ENCODE measurements at places on chromosomes 12 and 14. TPM values are rescaled to one million over a fixed set of nuclear protein-coding genes. Genes with fewer than 3 reads are reported as not detected.

Gene ASCL1
- total RNA-seq, result 0.55 TPM

GRCh38 chr12:112892856-112893255, 13.9 kb upstream of the OAS1 start:
- DNase-seq, result no peak
- H3K36me3 ChIP-seq, result no peaks in the 10 kb centered on the region
- no peaks in the 10 kb centered on the region for H3K4me1 ChIP-seq
- H3K27me3 ChIP-seq, result peaks cover 26% of the 10 kb centered on the region
- no peak overlapping the region for H3K4me3 ChIP-seq

Gene DEGS2
- 53.0 TPM for total RNA-seq

GRCh38 chr12:26091822-26092221, 33.0 kb downstream of the BHLHE41 start:
- no peak overlapping the region for H3K27ac ChIP-seq
- DNase-seq, result no peak
- no peaks in the 10 kb centered on the region for H3K36me3 ChIP-seq

Gene E2F7
- total RNA-seq, result 3.3 TPM

- no peak overlapping the region for H3K27ac ChIP-seq
- H3K4me3 ChIP-seq, result no peak overlapping the region
Measured at GRCh38 chr14:77505031-77505430, 6.4 kb upstream of the ISM2 start.

- no peak for DNase-seq
- no peaks in the 10 kb centered on the region for H3K4me1 ChIP-seq
- H3K27me3 ChIP-seq, result no peaks in the 10 kb centered on the region
- H3K36me3 ChIP-seq, result no peaks in the 10 kb centered on the region
Measured at GRCh38 chr14:22314183-22314820, 274.7 kb downstream of the DAD1 start.

- no peak overlapping the region for H3K4me3 ChIP-seq
- H3K36me3 ChIP-seq, result no peaks in the 10 kb centered on the region
- no peak for DNase-seq
- no peaks in the 10 kb centered on the region for H3K27me3 ChIP-seq
Measured at GRCh38 chr14:68226523-68226922, 406.9 kb downstream of the RAD51B start.

DNA sequence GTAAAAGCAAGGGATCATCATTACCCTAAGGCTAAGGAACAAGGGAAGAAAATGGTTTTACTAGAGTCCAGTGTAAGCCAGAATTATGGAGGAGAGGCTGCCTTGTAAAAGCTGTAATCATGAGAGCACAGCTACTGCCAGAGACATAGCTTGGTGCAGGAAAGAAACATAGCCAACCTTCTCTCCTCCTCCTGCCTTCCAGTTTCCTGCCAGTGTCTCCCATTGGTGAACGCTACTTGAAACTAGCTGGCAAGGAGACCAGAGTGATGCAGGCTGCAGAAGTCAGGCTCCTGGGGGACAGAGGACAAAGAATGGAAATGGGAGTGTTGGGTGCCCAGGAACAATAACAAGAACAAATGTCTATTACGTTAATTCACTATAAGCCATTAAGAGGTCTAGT, 158.5 kb downstream of the NELL2 start:
- DNase-seq, result no peak
- H3K27me3 ChIP-seq, result no peaks in the 10 kb centered on the region
- no peaks in the 10 kb centered on the region for H3K36me3 ChIP-seq
- no peaks in the 10 kb centered on the region for H3K4me1 ChIP-seq
- H3K4me3 ChIP-seq, result no peak overlapping the region

Gene BDKRB1
- not detected for total RNA-seq

GRCh38 chr12:14836336-14837210, 6.8 kb downstream of the ART4 start:
- H3K4me1 ChIP-seq, result no peaks in the 10 kb centered on the region
- no peaks in the 10 kb centered on the region for H3K27me3 ChIP-seq
- no peaks in the 10 kb centered on the region for H3K36me3 ChIP-seq
- no peak overlapping the region for H3K4me3 ChIP-seq
- H3K27ac ChIP-seq, result no peak overlapping the region

Gene KIF5A
- 1.3 TPM for total RNA-seq

Gene CLECL1
- total RNA-seq, result 1.7 TPM

- DNase-seq, result no peak
- no peaks in the 10 kb centered on the region for H3K36me3 ChIP-seq
- no peak overlapping the region for H3K4me3 ChIP-seq
- H3K27ac ChIP-seq, result no peak overlapping the region
Measured at GRCh38 chr14:57378661-57379060, 11.7 kb upstream of the NAA30 start.

- H3K4me1 ChIP-seq, result no peaks in the 10 kb centered on the region
- no peaks in the 10 kb centered on the region for H3K27me3 ChIP-seq
- H3K36me3 ChIP-seq, result no peaks in the 10 kb centered on the region
- no peak overlapping the region for H3K4me3 ChIP-seq
- DNase-seq, result no peak
- H3K27ac ChIP-seq, result peak overlapping the region; percentile 44
Measured at GRCh38 chr12:46921048-46921763, 95.4 kb upstream of the SLC38A4 start.

Gene SIX1
- 8.0 TPM for total RNA-seq

DNA sequence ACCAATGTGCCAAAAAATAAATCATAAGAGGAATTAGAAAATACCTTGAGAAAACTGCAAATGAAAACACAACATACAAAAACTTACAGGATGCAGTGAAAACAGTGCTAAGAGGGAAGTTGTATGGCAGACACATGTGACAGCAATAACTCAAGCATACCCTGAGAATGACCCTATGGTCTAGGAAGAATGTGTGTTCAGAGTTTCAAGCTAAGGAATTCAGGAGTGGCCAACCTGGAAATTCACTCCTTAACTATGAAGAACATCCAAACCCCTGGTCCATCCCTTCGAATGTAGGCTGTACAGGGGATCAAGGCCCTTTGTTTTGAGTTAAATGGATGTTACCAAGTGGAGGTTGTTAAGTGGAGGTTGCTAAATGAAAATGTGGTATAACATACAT, 16.7 kb upstream of the TTC9 start:
- no peak overlapping the region for H3K4me3 ChIP-seq
- no peak for DNase-seq
- H3K36me3 ChIP-seq, result no peaks in the 10 kb centered on the region
- no peaks in the 10 kb centered on the region for H3K4me1 ChIP-seq
- H3K27me3 ChIP-seq, result no peaks in the 10 kb centered on the region

DNA sequence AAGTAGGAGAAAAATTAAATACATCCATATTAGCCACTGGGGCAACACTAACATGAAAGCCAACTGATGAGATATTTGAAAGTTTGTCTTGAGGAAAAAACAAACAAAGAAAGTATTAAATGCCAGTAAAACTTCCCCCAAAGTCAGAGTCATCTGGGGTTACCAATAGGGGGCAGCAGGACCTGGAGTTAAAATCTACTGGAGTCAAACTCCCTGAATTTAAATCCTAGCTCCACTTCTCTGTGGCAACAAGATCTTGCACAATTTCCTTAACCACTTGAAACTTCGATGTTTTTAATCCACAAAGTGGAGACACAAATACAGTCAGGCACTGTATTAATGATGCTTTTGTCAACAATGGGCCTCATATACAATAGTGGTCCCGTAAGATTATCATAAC, 14.4 kb downstream of the PLEKHG7 start:
- H3K27me3 ChIP-seq, result no peaks in the 10 kb centered on the region
- H3K36me3 ChIP-seq, result no peaks in the 10 kb centered on the region
- no peak overlapping the region for H3K4me3 ChIP-seq
- no peak for DNase-seq
- H3K4me1 ChIP-seq, result no peaks in the 10 kb centered on the region
- H3K27ac ChIP-seq, result no peak overlapping the region

DNA sequence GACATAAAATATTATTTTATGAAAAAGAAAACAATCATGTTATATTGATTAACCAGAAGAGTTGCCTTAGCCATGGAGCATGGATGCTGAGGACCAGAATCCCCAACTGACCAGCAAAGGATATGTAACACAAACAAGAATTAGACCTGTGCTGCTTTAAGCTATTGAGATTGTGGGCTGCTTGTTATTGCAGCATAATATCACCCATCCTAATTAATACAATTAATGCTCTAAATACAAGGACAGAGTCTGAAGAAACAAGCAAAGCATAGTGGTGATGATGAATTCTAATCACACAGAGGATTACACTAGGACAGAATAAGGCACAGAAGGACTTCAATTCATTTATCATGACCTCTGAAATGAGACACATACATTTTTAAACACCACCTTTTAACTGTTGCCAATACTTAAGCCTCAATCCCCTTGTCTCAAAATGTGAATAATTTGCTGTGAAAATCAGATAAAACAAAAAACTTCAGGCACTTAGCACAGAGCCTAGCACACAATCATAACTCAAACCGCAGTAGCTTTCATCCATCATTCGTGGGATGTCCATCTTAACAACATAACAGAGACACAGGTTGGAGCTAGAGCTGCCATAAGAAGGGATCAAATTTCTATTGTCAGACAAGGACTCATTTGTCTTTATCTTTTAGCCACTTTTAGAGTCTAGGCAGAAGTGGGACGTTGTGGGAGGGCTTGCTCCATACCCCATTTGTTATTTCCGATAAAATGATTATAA, 449.6 kb upstream of the DCN start:
- no peak overlapping the region for H3K27ac ChIP-seq
- no peak overlapping the region for H3K4me3 ChIP-seq
- H3K27me3 ChIP-seq, result no peaks in the 10 kb centered on the region
- H3K36me3 ChIP-seq, result no peaks in the 10 kb centered on the region
- no peaks in the 10 kb centered on the region for H3K4me1 ChIP-seq

Gene ANAPC7
- 44.9 TPM for total RNA-seq

Gene ACACB
- total RNA-seq, result 47.2 TPM

- H3K36me3 ChIP-seq, result no peaks in the 10 kb centered on the region
- no peak for DNase-seq
- H3K27me3 ChIP-seq, result no peaks in the 10 kb centered on the region
- H3K27ac ChIP-seq, result no peak overlapping the region
- no peak overlapping the region for H3K4me3 ChIP-seq
Measured at GRCh38 chr12:21305661-21306060, 29.1 kb downstream of the SLCO1A2 start.

DNA sequence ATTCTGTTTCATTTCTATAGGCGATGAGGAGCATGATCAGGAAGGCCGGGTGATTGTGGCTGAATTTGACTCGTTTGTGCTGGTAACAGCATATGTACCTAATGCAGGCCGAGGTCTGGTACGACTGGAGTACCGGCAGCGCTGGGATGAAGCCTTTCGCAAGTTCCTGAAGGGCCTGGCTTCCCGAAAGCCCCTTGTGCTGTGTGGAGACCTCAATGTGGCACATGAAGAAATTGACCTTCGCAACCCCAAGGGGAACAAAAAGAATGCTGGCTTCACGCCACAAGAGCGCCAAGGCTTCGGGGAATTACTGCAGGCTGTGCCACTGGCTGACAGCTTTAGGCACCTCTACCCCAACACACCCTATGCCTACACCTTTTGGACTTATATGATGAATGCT, 1.9 kb downstream of the APEX1 start:
- peak overlapping the region; percentile 75 for H3K4me3 ChIP-seq
- DNase-seq, result no peak
- peak overlapping the region; percentile 95 for H3K27ac ChIP-seq
- peaks cover 43% of the 10 kb centered on the region for H3K36me3 ChIP-seq
- H3K4me1 ChIP-seq, result peaks cover 38% of the 10 kb centered on the region

Gene PAPLN
- 25.0 TPM for total RNA-seq

GRCh38 chr12:3202734-3203446, 125.7 kb downstream of the TSPAN9 start:
- H3K4me1 ChIP-seq, result peaks cover 29% of the 10 kb centered on the region
- H3K4me3 ChIP-seq, result no peak overlapping the region
- H3K27ac ChIP-seq, result no peak overlapping the region
- peak; percentile 80 for DNase-seq

DNA sequence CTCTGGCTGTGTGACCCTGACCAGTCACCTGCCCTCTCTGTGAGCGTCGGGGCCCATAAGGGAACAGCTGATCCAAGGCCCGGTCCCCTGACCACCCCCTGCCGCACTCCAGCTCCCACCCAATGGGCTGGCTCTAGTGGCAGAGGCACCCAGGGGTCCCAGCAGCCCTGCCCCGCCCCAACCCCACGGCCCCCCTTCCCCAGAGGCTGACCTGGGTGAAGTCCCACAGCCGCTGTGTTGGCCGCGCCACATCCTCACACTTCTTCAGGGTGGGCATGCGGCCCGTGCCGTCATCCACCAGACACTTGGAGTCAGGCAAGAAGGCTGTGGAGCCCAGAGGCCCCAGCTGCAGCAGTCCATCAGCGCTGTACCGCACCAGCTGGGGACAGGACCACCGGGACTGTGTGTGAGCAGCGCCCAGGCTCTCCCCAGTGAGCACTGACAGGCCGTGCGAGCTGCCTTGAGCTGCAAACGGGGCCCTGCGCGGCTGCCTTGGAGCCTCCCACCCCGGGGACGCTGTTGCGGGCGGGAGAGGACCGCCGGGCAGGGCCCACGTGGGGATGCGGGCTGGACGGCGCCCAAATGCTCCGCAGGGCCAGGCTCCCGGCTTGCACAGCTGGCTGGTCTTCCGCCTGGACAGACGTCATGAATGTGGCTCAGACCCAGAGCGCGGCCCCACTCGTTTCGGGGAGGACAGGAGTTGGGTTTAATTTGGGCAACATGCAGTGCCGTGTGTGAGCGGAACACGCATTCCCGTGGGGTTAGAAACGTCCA, 53.5 kb downstream of the NOC4L start:
- no peak overlapping the region for H3K4me3 ChIP-seq
- peaks cover 5% of the 10 kb centered on the region for H3K36me3 ChIP-seq
- H3K27ac ChIP-seq, result no peak overlapping the region
- no peaks in the 10 kb centered on the region for H3K4me1 ChIP-seq
- peak; percentile 42 for DNase-seq
- peaks cover under 1% of the 10 kb centered on the region for H3K27me3 ChIP-seq

- H3K27me3 ChIP-seq, result no peaks in the 10 kb centered on the region
- no peak for DNase-seq
- no peak overlapping the region for H3K27ac ChIP-seq
- no peak overlapping the region for H3K4me3 ChIP-seq
- no peaks in the 10 kb centered on the region for H3K36me3 ChIP-seq
Measured at GRCh38 chr14:98494582-98494981, 777.4 kb downstream of the BCL11B start.

GRCh38 chr14:64388533-64389285, 556 bp downstream of the MTHFD1 start:
- H3K27me3 ChIP-seq, result no peaks in the 10 kb centered on the region
- H3K27ac ChIP-seq, result peak overlapping the region; percentile 82
- H3K4me1 ChIP-seq, result peaks cover 31% of the 10 kb centered on the region
- peak overlapping the region; percentile 86 for H3K4me3 ChIP-seq
- peak; percentile 38 for DNase-seq

Gene CACNA1C
- total RNA-seq, result 23.7 TPM

GRCh38 chr12:104582739-104583138, 126.0 kb downstream of the CHST11 start:
- peaks cover 7% of the 10 kb centered on the region for H3K4me1 ChIP-seq
- H3K27ac ChIP-seq, result no peak overlapping the region
- H3K4me3 ChIP-seq, result no peak overlapping the region
- no peak for DNase-seq
